ENCODE measurements at places on chromosomes 12 and 14.

DNA sequence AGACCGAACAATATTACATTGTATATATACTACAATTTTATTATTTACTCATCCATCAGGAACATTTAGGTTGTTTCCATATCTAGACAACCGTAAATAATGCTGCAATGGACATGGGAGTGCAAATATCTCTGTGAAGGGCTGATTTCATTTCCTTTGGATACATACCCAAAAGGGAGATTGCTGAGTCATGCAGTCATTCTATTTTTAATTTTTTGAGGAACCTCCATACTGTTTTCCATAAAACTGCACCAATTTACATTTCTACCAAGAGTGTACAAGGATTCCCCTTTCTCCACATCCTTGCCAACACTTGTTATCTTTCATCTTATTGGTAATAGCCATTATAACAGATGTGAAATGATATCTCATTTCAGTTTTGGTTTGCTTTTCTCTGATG lies 84.7 kb downstream of the SLC41A2 start:
- no peak for DNase-seq

DNA sequence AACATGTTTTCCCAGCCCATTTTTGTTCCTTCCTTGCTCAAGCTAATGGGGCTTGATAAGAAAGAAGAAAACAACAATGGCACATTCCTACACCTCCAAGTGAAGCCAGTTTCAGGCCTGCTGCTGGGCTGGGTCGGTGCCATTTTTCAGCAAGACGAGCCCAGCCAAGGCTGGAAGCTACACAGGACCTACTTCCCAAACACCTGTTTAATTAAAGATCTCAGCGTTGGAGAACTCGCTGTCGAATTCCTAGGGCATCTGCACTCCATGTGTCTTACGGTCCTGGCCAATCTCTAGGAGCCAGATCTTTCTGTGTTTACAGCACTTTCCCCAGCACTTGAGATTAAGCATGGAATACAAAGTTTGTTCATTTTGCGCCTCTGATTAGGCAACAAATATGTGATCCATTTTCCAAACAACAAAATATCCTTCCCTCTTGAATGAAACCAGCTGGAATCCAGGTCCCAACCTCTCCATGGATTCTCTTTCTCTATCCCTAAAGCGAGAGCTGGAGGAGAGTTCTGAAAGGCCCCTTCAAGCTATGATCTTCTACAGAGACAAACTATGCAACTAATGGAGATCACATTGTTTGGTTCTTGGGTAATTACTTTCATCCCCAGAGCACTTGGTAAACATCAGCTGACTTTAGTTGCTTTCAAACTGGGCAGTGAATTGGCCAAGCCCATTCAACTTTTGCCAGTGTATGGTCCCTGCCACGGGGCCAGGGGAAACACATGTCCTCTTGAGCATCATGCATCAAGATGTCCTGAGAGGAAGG lies 34.3 kb upstream of the TC2N start:
- no peak for DNase-seq

DNA sequence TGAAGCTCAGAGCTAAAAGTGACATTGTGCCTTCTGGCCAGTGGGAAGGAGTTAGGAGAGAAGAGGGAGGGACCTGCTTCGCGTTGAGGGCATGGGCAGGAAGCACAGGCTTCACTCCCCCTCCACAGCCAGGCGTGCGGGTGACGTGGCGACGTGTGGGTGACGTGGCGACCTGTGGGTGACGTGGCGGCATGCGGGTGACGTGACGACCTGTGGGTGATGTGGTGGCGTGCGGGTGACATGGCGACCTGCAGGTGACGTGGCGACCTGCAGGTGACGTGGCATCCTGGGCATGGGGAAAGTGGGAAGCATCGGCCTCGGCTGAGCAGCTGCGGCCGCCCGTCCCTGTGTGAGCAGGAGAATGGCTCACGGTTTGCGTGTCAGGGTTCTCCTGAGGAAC lies 8.2 kb upstream of the GALNT9 start:
- DNase-seq = no peak

- DNase-seq = no peak
Measured at GRCh38 chr12:18283831-18284230, 22.5 kb downstream of the PIK3C2G start.

- DNase-seq = no peak
Measured at GRCh38 chr14:76019676-76020075, 34.1 kb downstream of the IFT43 start.

Data from activated CD4-positive, CD25-positive, alpha-beta regulatory T cell treated with anti-CD3 and anti-CD28 coated beads, Interleukin-2, amount 50 U/mL, for 16 hours (primary cell).